ENCODE measurements at places on chromosomes 4 and X. TPM values are rescaled to one million over a fixed set of nuclear protein-coding genes. Genes with fewer than 3 reads are reported as not detected.

The SAP30 gene
- total RNA-seq: 80.4 TPM

The SLITRK4 gene
- not detected for total RNA-seq

The AVPR2 gene
- total RNA-seq: 2.6 TPM

The SH3RF1 gene
- total RNA-seq: 11.0 TPM

The STARD8 gene
- 4.9 TPM for total RNA-seq

The UGT2A1 gene
- total RNA-seq: not detected

The GAGE2A gene
- total RNA-seq: 16.7 TPM

The SSX4 gene
- not detected for total RNA-seq

The ZNF157 gene
- not detected for total RNA-seq

The SPANXD gene
- not detected for total RNA-seq

The ENPP6 gene
- not detected for total RNA-seq

The PAGE4 gene
- total RNA-seq: not detected

The CHRNA9 gene
- not detected for total RNA-seq

The GALNTL6 gene
- total RNA-seq: not detected

The XAGE2 gene
- total RNA-seq: not detected

The CA5B gene
- total RNA-seq: 5.7 TPM

The KLKB1 gene
- total RNA-seq: not detected

The PDCL2 gene
- total RNA-seq: not detected

The ITIH6 gene
- not detected for total RNA-seq

The CLCN4 gene
- total RNA-seq: 16.8 TPM

The SOX3 gene
- not detected for total RNA-seq

The CLDN22 gene
- total RNA-seq: not detected

The SMIM10 gene
- total RNA-seq: 0.40 TPM

The MXRA5 gene
- 1.1 TPM for total RNA-seq

The MORC4 gene
- 9.5 TPM for total RNA-seq

The CSAG3 gene
- not detected for total RNA-seq

The NUP62CL gene
- 3.8 TPM for total RNA-seq

The ARR3 gene
- not detected for total RNA-seq

The GATA1 gene
- not detected for total RNA-seq

The DTHD1 gene
- not detected for total RNA-seq

The SYNPO2 gene
- 0.10 TPM for total RNA-seq

The NFXL1 gene
- total RNA-seq: 5.9 TPM

The FAT4 gene
- 3.2 TPM for total RNA-seq

The ARSJ gene
- total RNA-seq: 6.5 TPM

The XG gene
- not detected for total RNA-seq

The PNMA5 gene
- total RNA-seq: not detected

All from A172 (cell line).